ENCODE measurements at places on chromosomes 16 and 17.

DNA sequence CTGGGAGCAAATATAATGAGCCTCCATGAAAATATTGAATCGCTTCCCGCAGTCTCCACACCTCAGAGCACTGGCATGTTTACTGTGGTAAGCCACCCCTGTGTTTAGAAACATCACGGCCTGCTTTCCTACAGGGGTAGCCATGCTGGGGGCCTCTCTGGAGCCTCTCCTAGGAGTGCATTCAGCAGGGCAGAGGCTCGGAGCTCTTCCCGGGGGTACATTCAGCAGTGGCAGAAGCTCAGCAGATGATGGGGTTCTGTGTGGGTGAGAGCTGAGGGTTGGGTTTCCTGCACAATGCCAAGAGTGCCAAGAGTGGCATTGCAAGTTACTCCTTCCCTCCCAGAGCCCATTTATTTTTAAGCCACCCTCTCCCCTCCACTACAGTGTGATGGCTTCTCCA, 386.6 kb downstream of the SEC14L1 start:
- no peak for DNase-seq

GRCh38 chr17:7560172-7561027, 1.3 kb upstream of the SENP3 start:
- DNase-seq, result no peak

DNA sequence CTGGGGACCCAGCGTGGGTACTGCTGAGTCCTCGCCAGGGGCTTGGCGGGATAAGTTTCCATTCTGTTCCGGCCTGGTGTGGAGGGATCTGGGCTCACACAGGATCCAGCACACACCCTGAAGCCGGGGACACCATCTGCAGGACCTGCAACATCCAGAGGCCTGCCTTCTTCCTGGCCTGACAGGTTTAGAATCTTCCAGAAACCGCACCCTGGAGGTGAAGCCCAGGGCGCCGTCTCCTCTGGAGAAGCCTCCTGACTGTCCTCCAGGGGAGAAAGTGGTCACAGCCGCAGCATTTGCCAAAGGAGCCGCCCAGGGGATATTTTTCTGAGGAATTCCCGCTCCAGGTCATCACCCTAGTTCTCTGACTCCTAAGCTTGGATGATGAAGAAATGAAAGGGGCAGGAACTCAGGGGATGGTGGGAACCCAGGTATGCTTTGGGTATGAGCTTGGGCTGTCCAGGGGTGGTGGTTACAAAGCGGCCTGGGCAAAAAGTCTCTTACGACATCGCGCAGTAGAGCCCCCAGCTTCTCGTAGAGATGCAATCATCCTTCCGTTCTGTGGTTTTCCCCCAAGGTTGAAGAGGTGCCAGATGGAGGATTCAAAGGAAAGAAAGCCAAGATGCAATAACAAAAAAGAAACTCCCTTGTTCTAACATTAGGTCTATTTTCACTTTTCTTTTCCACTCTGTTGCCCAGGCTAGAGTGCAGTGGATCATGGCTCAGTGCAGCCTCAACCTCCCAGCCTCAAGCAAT, 9.1 kb upstream of the CRISPLD2 start:
- DNase-seq, result peak; percentile 84

DNA sequence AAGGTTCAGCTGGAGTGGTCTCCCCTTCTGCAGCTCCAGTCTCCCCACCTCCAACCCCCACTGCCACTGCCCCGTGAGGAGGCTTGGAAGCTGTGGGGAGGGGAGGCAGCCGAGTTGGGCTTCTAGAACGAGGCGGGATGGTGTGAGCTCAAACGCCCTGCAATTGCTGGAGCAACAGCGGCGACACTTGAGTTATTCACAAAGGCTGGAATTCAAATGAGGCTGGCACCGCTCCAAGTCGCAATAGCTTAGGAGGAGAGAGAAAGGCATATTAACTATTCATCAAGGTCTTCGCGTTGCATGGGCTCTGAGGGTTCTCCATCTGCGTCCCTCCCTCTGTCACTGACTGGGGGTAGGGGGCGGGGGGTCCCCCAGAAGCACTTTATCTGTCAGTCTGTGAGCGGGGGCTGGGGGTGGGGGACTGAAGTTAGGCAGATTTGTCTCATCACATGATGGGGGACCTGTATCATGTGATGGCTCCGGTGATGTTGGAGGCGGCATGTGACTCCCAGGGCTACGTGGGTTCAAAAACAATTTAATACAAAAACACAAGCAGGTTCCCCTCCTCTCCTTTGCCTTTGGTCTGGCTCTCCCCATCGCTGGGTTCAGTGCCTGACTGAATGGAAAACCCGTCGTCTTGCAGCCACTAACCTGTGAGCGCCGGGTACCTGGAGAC, 70.5 kb downstream of the RBBP6 start:
- DNase-seq, result no peak

DNA sequence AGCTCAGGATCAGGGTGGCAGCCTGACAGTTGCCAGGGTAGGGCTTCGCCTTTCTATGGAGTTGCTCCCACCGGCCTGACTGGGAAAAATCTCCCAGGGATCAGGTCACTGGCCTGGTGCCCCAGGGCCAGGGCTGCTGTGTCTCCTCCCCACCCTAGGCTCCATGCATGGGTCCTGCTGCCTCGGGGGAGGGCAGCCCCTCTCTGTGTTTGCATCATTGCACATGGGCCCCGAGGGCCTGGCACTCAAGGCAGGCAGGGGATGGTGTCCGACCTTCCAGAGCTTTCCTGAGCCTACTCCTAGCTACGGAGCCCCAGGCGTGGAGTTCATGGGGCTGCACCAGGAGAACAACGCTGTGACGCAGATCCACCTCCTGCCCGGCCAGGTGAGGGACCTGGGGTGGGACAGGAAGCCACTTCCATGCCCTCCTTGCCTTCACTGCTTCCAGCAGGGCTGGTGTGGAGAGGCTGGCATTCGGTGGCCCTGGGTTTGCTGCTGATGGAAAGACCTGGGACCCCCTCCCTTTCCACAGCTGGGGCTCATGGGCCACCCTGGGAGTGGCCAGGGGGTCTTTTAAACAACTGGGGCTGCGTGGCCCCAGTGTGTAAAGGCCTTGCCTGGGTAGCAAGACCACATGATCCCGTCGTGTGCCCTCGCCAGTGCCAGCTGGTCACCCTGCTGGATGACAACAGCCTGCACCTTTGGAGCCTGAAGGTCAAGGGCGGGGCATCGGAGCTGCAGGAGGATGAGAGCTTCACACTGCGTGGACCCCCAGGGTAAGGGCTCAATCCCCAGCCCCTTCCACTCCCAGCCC, 29.5 kb upstream of the MYO15B start:
- no peak for DNase-seq

DNA sequence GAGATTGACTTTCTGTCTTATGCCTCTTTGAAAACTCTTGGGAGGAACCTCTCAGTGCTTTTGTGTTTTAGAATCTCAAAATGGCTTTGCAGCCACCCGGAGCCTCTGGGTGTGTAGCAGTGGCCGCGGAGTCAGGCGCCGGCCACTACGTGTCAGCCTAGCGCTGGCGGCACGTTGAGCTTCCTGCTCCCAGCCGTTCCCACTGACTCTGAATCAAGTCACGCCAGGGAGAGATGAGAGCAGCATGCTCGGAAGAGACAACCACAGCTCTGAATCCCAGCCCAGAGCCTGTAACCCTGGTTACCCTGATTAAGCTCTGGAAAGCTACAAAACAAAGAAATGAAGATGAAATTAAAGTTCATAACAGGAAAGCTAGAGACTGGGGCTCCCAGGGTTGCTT, 97.4 kb upstream of the CACNG5 start:
- no peak for DNase-seq

GRCh38 chr17:14337596-14338079, 36.8 kb downstream of the HS3ST3B1 start:
- no peak for DNase-seq

DNA sequence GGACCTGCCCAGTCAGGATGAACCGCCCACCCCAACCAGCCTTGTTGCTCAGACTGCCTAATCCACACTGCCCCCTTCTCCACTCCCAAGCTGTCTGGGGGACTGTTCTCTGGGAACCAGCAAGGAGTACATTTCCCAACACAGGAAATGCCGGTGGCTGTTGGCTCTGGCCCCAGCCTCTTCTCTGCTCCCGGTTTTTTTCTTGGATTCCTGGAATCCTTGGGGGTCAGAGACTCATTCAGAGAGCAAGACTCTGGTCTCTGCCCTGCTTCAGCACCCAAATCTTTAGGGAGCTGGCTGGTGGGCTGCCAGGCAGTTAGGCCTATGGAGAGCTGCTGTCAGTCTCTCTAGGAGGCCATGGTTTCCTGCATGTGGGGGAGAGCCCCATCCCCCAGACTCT, 10.8 kb upstream of the MTMR4 start:
- DNase-seq, result no peak

GRCh38 chr17:43924558-43924957, 17.2 kb upstream of the MPP2 start:
- DNase-seq, result no peak

- no peak for DNase-seq
Observed at GRCh38 chr17:50839591-50840310, 4.4 kb downstream of the WFIKKN2 start.

All from SIG-M5 (cell line).